Activated CD8-positive, alpha-beta memory T cell treated with anti-CD3 and anti-CD28 coated beads, Interleukin-2, amount 10 ng/mL, durations not matched to agents 7 days and 5 days (primary cell): ENCODE measurements at places on chromosomes 3 and 15. TPM values are rescaled to one million over a fixed set of nuclear protein-coding genes. Genes with fewer than 3 reads are reported as not detected.

Gene FBXL22
- total RNA-seq: 0.56 TPM

- H3K27ac ChIP-seq: no peak overlapping the region
- no peak for DNase-seq
- no peak overlapping the region for H3K4me3 ChIP-seq
- no peaks in the 10 kb centered on the region for H3K36me3 ChIP-seq
- H3K4me1 ChIP-seq: no peaks in the 10 kb centered on the region
- H3K27me3 ChIP-seq: peaks cover 2% of the 10 kb centered on the region
Observed at GRCh38 chr3:24042174-24043059, 97.3 kb downstream of the NR1D2 start.

GRCh38 chr3:155983834-155984474 is 113.5 kb downstream of the GMPS start:
- H3K27me3 ChIP-seq: peaks cover 2% of the 10 kb centered on the region
- no peak for DNase-seq
- H3K4me1 ChIP-seq: no peaks in the 10 kb centered on the region
- no peak overlapping the region for H3K27ac ChIP-seq
- no peaks in the 10 kb centered on the region for H3K36me3 ChIP-seq

DNA sequence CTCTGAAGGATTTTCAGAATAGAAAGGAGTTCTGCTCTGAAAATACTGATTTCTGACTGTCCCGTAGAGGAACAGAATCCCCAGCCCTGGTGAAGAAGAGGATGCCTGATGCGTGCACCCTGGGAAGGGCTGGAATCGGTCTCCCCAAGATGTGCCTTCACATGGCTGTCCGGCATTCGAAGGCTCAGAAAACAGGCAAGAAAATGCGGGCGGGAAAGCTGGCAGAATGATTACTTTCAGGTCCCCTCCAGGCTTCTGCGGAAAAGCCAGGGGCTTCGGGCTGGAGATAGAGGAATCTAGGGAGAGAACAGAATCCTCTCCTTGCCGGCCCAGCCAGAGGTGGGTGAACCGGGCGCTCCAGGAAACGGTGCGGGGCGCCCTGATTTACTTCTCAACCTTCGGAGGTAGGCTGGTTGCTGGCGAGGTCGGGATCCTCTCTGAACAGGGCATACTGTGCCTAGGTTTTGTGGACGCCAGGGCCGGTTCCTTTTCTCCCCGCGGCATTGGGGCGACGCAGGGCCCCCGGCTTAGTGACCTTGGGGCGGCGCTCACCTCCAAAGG is 2.5 kb downstream of the FOXL2NB start:
- peaks cover 2% of the 10 kb centered on the region for H3K36me3 ChIP-seq
- H3K27ac ChIP-seq: no peak overlapping the region
- H3K4me3 ChIP-seq: no peak overlapping the region
- H3K27me3 ChIP-seq: peaks cover 70% of the 10 kb centered on the region
